Suppressor macrophage (primary cell): ENCODE measurements at places on chromosomes 5 and 9.
A peak's percentile ranks its signal among the peaks of the same experiment; 100 is the strongest.

DNA sequence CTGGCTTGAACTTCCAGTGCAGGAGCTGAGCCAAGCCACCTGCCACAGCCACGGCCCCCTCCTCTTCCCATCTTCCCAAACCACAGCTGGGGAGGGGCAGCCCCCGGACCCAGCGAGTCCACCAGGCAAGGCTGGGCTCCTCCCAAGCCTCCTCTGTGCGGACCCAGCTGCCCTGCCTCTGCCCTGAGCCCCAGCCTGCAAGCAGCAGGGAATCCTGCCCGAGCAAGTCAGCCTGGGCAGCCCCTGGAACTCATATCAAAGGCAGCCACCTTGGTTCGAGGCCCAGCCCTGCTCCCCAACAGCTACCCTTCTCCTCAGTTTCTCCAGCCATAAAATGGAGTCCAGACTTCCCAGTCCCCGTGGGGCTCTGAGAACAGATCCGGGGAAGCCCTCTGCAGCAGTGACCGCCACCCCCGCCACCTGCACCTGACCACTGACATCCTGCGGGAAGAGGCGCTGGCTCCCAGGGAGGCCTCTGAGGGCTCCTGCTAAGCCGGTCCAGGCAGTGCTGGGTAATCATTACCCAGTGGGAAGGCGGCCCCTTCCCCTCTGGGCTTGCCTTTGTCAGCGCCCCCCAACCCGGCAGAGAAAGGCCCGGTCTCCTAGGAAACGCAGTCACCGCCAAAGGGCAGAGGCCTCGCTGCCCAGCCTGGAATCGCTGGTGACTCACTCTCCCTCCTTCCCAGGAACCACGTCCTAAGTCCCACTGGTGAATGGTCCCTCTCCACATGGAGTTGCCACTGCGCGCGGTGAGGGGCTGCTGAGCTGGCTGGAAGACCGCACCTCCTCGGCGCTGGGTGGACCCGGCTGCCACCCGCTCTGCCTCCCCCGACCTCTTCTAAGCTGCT is 1.5 kb downstream of the VAV2 start:
- DNase-seq = no peak

DNA sequence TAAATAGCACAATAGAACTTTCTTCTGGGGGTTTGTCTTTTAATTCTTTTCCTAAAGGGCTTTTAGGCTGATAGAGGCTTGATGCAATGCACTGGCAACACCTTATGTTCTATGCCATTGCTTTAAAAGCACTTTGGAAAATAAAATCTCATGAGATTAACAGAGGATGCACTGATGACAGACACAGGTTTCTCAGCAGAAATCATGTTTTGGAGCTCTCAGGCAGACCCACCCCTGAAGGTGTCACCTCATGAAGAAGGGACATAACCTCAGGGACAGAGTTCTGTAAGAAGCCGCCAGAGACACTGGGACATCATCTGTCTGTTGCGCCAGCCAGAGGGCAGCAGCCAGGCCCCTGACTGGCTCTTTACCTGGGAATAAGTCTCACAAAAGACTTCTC is 27.7 kb downstream of the SLC22A5 start:
- DNase-seq = no peak

- no peak for DNase-seq
Observed at GRCh38 chr9:114669961-114670360, 12.0 kb downstream of the TEX48 start.

DNA sequence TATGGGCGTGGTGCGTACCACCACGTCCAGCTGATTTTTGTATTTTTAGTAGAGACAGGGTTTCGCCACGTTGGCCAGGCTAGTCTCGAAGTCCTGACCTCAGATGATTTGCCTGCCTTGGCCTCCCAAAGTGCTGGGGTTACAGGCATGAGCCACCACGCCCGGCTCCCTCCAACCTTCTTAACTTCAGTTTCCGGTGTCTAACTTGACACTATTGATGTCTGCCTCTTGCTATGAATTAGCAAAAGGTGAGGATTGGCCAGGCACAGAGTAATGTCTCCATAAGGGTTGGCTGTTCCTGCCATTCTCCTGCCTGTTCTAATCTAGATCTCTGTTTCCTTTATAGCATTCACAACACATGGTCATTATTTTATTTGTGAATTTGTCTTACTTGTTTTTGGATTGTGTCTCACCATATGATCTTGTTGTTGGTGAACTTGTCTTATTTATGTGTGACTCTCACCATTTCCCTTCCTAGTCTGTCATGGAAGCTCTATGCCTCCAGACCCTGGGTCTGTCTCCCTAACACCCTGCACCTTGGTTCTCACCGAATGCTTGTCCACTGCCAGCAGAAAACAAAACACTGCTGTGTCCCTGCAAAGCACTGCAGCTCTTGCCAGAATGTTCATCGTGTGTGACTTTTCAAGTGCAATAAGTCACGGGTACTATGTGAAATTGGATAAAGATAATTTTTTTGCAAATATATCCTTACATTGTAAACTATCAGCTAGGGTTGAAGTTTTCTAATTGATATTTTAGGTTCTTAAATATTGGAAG is 26.0 kb downstream of the BASP1 start:
- DNase-seq = no peak

- DNase-seq = no peak
Observed at GRCh38 chr5:124842725-124843595, 96.5 kb upstream of the ZNF608 start.

GRCh38 chr5:89967771-89968444 is 441.6 kb downstream of the CETN3 start:
- DNase-seq = peak; percentile 55

DNA sequence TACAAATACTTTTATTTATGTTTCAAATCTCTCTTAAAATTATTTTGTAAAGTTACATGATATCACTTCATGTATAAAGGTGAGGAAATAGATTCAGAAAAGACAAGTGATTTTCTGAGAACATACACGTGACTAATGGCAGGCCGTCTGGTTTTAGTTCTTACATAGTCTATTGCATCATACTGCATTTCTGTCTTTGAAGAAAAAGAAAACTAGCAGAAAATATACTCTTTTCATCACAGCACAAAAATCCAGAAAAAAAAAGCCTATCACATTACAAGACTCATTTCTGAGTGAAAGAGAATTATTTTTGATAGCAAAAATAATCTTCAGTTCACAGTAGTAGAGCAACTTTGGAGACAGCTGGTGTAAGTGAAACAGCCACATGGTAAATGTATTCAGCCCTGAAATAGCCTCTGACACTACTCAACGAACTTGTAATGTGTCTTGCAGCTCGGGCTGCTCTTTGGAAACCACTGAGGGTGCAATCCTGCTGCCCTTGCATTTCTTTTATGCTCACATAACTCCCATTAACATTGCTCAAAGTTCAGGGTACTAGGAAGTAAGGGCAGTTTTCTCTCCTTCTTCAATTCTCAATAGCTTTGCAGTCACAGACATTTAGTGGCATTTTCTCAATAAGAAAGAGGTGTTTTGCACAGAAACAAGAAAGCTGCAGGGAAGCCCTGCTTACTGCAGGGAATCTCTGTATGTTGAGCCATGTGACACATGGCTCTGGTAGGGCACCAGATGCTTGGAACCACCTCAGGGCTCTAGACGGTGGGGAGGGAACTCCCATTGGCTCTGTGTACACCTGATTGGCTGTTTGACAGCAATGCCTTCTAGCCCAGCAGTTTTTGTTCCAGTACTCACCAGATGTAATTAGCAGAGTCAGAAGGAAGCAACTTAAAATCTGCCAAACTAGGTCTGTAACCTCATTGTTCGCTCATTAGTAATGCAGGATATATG is 845.3 kb upstream of the PTPRD start:
- DNase-seq = no peak
